ENCODE measurements at places on chromosomes 16 and 17.

DNA sequence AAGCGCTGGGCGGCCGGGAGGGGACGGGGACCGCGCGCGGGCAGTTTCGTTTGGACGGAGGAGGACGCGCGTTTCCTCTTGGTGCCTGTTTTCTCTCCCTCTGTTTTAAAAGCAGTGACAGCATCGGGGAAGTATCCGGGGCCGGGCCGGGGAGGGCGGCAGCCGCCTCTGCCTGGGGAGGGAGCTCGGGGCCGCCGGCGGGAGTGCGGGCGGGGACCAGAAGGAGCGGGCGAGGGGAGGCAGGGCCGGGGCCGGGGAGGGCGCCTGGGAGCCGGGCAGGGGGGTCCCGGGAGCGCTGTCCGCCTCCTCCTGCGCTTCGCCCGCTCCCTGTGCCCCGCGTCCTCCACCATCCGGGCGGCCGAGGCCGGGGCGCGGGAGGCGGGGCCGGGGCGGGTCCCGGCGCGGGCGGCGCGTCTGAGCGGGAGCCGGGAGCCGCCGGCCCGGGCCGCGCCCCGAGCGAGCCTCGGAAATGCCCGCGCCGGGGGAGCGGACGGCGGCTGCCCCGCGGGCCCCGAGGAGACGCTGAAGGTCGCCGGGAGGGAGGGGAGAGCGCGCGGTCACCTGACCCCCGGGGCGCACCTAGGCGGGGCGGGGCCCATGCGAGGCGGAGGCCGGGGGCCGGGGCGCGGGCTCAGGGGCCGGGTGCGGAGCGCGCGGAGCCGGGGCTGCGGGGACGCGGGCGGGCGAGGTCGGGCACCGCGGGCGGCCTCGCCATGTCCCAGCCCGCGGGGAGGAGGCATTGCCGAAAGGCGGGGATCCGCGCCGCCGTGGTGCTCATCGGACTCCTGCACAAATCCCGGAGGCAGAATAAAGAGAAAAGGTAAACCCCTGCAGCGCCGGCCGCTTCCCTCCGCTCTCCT lies 57.3 kb downstream of the RAP1GAP2 start:
- no peak for DNase-seq

GRCh38 chr17:50923611-50924010 lies 57.5 kb upstream of the TOB1 start:
- DNase-seq, result no peak

GRCh38 chr17:73290399-73291259 lies 21.2 kb downstream of the CDC42EP4 start:
- DNase-seq, result no peak

- DNase-seq, result no peak
These were observed 13.3 kb upstream of the RAI1 start for GRCh38 chr17:17667947-17668346.

- DNase-seq, result peak; percentile 56
These were observed 935 bp downstream of the USP32 start for GRCh38 chr17:60390925-60391470.

DNA sequence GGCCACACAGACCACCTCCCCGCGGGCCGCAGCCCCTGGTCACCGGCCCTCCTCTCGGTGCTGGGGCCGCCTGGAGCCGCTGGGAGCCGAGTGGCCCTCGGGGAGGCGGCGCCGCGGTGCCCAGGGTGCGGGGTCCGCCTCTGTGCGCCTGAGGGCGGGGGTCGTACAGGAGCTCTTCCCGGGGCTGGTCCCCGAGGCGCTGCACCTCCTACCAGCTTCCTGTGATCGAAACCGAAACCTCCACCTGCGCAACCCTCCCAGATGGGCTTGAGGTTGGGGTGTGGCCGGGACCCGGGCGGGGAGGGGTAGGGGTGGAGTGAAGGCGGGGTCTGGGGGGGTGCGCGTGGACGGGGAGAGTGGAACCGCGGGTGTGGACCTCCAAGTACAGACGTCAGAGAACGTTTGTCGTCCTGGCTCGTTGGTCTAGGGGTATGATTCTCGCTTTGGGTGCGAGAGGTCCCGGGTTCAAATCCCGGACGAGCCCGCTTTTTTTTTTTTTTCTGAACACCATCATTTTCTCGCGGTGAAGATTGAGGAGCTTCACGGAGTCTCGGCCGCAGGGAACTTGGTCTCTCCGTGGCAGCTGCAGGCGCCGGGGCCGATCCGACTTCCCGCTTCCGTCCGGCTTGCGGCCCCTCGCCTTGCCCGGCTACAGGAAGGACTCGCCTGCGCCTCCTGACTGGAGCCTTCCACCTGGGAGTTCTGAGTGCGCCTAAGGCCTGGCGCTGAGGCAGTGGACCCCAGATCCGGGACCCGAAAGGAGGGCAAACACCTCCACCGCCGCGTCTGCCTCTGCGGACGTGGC lies 23.9 kb downstream of the ZNF213 start:
- peak; percentile 44 for DNase-seq

DNA sequence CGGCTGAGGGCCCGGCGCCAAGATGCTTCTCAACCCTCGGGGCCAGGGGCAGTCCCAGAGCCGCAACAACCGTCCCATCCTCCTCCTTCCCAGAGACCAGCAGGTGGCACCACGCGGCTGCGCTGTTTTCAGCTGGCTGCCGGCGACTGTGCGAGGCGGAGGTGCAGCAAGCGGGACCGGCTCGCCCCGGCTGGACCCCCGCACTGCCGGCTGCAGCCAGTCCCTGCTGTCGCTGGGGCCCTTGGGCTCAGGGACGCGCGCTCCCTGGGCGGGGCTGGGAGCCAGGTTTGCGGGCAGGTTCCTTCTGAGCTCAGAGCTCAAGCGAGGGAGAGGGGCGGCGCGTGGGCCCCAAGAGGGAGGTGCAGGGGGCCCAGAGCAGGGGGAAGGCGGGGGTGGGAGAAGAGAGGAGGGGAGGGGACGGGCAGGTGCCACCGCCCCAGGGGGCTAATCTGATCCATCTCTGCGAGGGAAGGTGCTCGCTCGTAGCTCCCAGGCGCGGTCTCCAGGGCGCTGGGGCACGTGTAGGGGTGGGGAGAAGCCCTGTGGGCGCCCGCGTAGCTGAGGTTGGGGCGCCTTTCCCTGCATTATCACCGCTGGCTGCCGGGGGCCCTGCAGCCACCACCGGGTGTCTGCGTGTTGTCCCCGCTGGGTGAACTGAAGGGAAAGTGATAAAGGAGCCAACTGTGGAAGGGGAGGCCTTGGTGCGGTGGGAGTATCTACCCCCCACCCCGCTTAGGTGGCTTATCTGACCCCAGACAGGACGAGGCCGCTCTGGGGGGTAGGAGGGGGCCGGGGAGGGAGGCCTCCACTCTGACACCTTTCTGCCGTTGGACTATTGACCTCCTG lies 24.2 kb downstream of the STAT5A start:
- peak; percentile 76 for DNase-seq

DNA sequence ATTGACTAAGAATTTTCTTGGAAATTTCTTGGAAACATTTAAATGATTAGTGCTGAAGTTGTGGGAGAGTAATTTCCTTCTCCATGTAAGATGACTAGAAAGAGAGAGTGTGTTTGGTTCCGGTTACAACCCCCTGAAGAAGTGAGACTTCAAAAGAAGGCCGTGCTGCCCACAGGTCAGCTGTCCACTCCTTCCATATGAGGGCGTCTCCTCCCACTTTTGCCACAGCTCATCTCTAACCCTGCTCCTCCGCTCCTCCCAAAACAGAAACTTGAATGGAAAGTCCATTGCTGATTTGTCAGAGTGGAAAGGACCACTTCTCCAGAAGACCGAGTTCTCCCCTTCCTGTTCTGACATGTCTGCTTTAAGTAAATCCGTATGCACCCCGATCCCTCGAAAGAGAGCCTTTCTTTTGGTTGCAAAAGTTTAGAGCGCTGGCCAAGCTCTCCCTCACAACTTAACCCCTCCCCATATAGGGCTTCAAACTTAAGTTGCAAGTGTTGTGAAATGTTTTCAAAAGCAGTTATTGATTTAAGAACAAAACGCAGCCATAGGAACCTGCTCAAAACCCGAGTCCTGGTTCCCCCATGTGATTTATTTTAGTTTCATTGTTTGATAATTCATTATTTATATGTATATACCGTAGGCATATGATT lies 129.5 kb downstream of the SOCS1 start:
- no peak for DNase-seq

DNA sequence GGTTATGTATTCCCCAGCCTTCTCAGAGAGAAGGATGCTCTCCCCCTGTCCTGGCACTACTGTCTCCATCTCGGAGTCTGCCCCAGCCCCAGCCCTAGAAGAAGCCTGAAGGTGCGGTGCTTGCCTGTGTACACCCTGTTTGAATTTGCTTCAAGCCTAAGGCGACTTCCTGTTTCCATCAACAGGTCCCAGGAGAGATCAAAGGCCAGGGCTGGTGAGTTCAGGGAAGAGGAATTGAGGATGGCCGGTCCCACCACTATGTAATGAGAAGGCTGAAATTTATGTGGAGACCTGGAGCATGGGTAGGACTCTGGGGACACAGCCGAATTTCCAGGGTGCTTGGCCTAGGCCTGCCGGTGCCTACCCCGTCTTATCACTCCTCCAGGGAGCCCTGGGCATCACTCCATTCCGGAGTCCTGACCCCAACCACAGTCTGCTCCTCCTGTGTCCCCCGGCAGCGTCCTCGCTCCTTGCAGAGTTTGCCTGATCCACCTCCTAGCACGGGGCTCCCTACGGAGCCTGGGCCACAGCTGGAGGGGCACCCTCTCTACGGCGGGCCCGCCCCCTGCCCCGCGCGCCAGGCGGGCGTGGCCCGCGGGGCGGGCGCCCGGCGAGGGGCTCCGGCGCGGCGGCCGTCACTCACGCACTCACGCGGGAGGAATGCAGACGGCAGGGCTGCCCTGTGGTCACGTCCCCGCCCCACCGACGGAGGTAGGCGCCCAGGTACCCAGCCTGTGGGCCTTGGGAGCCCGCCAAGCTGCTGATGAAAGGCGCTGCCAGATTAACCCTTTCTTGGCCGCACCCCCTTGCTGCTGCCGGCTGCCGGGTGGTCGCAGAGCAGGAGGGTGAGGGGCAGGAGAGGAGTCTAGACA lies 53.8 kb upstream of the TAC4 start:
- no peak for DNase-seq

DNA sequence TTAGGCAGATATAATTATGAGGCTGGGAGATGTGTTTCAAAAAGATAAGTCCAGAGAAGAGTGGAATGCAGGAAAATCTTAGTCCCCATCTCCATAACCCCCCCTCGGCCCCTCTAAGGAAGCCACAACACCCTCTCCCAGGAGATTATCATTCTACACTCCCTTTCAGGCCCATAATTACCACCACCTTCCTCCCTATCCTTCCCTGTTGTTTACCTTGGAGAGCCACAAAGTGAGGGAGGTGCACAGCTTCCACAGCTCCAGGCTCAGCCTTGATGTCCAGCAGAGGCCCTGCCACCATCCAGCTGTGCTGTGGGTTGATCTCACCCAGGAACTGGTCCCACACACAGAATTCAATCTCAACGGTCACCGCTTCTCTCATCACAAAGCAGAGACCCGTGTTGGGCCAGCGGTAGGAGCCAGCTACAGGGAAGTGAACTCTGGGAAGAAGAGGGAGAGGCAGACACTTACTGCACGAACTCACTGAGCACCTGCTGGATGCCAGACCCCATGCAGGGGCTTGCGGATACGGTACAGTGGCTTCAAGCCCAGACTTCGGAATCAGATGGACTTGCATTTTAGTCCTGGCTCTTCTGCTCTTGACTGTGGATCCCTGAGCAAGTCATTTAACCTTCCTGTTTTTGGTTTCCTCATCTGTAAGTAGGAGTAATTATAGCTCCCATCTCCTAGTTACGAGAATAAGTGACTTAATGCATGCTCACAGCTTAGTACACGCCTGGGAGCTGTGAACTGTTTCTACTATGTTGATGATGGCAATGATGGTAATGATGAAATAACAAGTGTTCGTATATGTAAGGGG lies 44.1 kb downstream of the MIS12 start:
- no peak for DNase-seq

GRCh38 chr17:43823350-43824084 lies 9.4 kb downstream of the MPP3 start:
- no peak for DNase-seq

DNA sequence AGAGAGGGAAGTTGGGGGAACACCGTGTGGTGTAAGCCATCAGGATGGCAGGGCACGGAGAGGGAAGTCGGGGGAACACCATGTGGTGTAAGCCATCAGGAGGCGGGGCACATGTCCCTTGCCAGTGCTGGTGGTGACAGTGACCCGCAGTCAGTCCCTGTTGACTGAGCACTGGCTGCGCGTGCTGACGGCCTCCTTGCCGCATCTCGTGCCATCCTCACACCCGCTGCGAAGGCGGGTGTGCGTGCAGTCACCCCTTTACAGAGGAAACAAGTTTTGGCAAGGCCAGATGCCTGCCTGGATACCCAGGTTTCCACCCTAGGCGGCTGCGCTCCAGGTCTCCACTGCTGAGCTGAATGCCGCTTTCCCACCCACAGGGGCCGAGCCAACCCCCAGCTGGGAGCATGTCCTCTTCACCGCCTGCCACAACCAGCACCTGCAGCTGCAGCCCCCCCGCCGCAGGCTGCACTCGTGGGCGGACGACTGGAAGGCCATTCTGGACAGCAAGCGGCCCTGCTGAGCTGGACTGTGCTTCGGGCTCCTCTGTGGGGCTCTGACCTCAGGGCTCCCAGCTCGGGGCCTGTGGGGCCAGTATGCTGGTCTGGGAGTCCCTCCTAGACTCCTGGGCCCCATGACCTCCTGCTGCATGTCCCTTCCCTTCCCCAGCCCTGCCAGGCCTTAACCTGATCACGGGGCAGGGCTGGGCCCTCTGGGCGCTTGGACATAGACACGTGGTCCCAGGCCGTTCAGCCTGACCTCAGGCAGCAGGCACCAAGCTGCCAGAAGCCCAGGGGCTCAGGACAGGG lies 43.5 kb downstream of the NT5M start:
- no peak for DNase-seq

DNA sequence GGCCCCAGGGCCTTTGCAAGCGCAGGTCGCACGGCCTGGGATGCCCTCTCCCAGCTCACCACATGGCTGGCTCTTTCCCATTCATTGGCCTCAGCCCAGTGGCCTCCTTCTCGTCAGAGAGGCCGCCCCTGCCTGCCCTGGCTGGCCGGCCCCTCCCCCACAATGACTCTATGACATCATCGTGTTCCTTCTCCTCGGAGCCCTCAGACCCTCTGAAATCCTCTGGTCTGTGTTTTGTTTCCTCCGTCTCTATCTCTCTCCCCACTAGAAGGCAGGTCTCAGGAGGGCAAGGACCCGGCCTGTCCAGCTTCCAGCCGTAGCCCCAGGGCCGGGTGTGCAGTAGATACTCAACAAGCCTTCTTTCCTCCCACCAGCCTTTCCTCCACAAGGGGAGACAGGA lies 164.8 kb upstream of the FOXF1 start:
- no peak for DNase-seq

GRCh38 chr17:75754378-75755204 lies 10.4 kb downstream of the GALK1 start:
- DNase-seq, result no peak

GRCh38 chr16:85502357-85502756 lies 110.8 kb upstream of the GSE1 start:
- no peak for DNase-seq

DNA sequence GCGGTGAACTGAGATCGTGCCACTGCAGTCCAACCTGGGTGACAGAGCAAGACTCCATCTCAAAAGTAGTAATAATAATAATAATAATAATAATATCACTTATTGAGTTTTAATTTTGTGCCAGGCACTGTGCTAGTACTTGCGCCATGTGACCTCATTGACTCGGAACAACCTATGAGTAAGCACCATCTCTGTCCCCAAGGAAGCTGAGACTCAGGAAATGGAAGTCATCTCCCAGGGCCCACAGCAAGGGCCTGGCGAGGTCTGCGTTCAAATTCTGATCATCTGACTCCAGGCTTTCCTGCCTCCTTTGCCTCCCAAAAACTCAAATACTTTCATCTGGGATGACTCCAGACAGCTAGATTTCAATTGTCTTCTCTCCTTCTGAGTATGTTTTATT lies 162.9 kb downstream of the SEC14L1 start:
- no peak for DNase-seq

GRCh38 chr17:38428112-38428642 lies at the start of gene ARHGAP23:
Gene ARHGAP23, plus strand, starts transcription at chr17:38428464. Its CDS starts 22 bp downstream, at chr17:38428486.
- peak; percentile 82 for DNase-seq

All from putamen (tissue), 1 donor.